Activated T-cell treated with anti-CD3 and anti-CD28 coated beads, Interleukin-2, amount 50 U/mL, for 72 hours (primary cell): ENCODE measurements at places on chromosomes 16 and 17.

- DNase-seq = no peak
- no peak overlapping the region for H3K27ac ChIP-seq
- H3K4me1 ChIP-seq = no peaks in the 10 kb centered on the region
- no peaks in the 10 kb centered on the region for H3K36me3 ChIP-seq
- H3K4me3 ChIP-seq = no peak overlapping the region
These were observed 33.6 kb upstream of the APPBP2 start for GRCh38 chr17:60559659-60559994.

DNA sequence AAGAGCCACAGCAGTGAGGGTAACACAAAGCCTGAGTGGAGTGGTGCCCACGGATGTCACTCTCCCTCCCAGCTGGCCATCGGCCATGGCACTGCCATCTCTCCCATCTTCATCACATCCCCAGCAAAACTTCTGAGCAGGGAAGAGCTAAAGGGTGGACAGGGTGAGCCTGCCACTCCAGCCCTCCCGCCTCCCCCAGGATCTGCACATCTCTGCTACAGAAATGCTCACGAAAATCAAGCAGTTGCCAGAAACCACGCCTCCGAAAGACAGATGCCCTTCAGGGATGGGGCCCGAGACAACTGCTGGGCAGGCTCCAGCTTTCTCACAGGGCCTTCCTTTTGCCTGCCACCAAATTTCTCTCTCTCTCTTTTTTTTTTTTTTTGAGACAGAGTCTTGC lies 3.6 kb downstream of the GRIN2C start:
- peaks cover 9% of the 10 kb centered on the region for H3K4me1 ChIP-seq
- no peak overlapping the region for H3K27ac ChIP-seq
- peaks cover 78% of the 10 kb centered on the region for H3K27me3 ChIP-seq
- no peak overlapping the region for H3K4me3 ChIP-seq
- no peaks in the 10 kb centered on the region for H3K36me3 ChIP-seq

GRCh38 chr16:57537581-57538234 lies 1.3 kb upstream of the CCDC102A start:
- H3K27ac ChIP-seq = peak overlapping the region; percentile 97
- no peaks in the 10 kb centered on the region for H3K27me3 ChIP-seq
- H3K4me1 ChIP-seq = peaks cover 80% of the 10 kb centered on the region
- no peaks in the 10 kb centered on the region for H3K36me3 ChIP-seq
- peak overlapping the region; percentile 85 for H3K4me3 ChIP-seq

GRCh38 chr17:11404431-11405276 lies 163.6 kb downstream of the SHISA6 start:
- H3K27me3 ChIP-seq = no peaks in the 10 kb centered on the region
- H3K36me3 ChIP-seq = peaks cover 3% of the 10 kb centered on the region
- H3K4me3 ChIP-seq = no peak overlapping the region
- no peak for DNase-seq
- H3K4me1 ChIP-seq = no peaks in the 10 kb centered on the region

GRCh38 chr17:5516060-5516792 lies 29.9 kb downstream of the MIS12 start:
- DNase-seq = no peak
- no peaks in the 10 kb centered on the region for H3K27me3 ChIP-seq
- H3K36me3 ChIP-seq = peaks cover 7% of the 10 kb centered on the region
- H3K4me3 ChIP-seq = no peak overlapping the region
- peaks cover 22% of the 10 kb centered on the region for H3K4me1 ChIP-seq

- no peak overlapping the region for H3K4me3 ChIP-seq
- H3K27ac ChIP-seq = peak overlapping the region; percentile 53
- H3K27me3 ChIP-seq = no peaks in the 10 kb centered on the region
- H3K4me1 ChIP-seq = peaks cover 67% of the 10 kb centered on the region
- H3K36me3 ChIP-seq = peaks cover 11% of the 10 kb centered on the region
These were observed 6.5 kb downstream of the TMEM204 start for GRCh38 chr16:1539720-1540555.

DNA sequence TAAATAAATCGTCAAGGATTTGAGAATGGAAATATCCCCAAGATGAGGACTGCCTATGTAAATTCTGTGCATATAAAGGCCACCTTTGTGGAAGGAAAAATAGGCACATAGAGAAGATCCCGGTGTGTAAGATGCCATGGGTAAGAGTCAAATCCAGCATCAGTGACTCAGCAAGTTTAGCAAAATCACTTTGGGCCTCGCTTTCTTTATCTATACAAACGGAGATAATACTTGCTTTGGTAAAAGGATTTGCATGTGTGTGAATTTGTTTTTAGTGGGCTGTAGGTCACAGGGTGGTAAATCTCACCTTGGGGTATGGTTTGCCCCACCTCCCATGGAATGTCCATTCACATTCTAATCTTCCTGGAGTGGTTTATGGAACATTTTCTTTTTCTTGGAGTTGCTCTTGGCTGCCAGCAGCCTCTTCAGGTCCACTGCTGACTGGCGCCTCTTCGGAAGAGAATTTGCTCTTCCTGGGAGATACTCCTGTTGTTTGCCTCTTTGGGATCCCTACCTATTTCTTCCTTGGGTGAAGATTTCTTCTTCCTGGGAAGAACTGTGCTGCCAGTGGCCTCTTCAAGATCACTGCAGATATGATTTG lies 587.6 kb downstream of the CDH11 start:
- H3K36me3 ChIP-seq = peaks cover 9% of the 10 kb centered on the region
- DNase-seq = no peak
- H3K27me3 ChIP-seq = no peaks in the 10 kb centered on the region
- no peak overlapping the region for H3K27ac ChIP-seq

DNA sequence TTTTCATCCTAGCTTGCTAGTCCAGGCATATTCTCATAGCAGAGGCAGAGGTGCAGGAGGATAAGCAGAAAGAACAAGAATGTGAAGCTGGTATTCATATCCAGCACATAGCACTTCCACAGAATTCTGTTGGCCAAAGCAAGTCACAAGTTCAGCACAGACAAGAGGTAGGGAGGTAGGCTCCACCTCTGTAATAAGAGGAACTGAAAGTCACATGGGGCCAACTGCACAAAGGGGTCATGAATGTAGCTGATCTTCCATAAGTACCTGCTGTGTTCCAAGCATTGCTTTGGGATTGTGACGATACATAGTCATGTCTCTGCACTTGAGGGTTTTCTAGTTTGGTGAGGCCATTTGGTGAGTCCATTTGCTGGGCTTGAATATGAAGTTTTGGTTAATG lies 110.8 kb upstream of the MPHOSPH6 start:
- no peak overlapping the region for H3K4me3 ChIP-seq
- no peaks in the 10 kb centered on the region for H3K36me3 ChIP-seq
- no peak overlapping the region for H3K27ac ChIP-seq
- H3K27me3 ChIP-seq = peaks cover 7% of the 10 kb centered on the region

DNA sequence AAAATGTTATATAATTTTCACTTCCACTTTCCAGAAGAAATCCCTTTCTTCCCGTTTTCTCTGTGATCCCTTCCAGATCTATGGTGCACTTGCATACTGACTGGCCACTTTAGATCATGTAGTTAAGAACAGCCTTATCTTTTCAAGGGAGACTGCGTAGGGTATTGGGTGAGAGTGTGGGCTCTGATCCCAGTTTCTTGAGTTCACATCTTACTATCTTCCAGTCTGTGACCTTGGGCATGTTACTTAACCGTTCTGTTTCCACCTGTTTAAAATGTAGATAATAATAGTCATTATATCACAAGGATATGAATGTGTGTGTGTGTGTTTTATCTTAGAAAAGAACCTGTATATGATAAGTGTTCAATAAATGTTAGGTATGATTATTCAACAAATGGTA lies 83.7 kb downstream of the TANGO6 start:
- no peak overlapping the region for H3K4me3 ChIP-seq
- no peak overlapping the region for H3K27ac ChIP-seq
- no peak for DNase-seq
- no peaks in the 10 kb centered on the region for H3K4me1 ChIP-seq

- H3K4me3 ChIP-seq = no peak overlapping the region
- H3K27ac ChIP-seq = no peak overlapping the region
- H3K27me3 ChIP-seq = no peaks in the 10 kb centered on the region
- peaks cover 2% of the 10 kb centered on the region for H3K36me3 ChIP-seq
- no peaks in the 10 kb centered on the region for H3K4me1 ChIP-seq
These were observed 357.9 kb downstream of the CNTNAP4 start for GRCh38 chr16:76634847-76635697.

- peaks cover 5% of the 10 kb centered on the region for H3K4me1 ChIP-seq
- no peaks in the 10 kb centered on the region for H3K36me3 ChIP-seq
- DNase-seq = no peak
- H3K27ac ChIP-seq = no peak overlapping the region
- peaks cover 15% of the 10 kb centered on the region for H3K27me3 ChIP-seq
- H3K4me3 ChIP-seq = no peak overlapping the region
These were observed 275.0 kb upstream of the DYNLRB2 start for GRCh38 chr16:80265624-80266306.

DNA sequence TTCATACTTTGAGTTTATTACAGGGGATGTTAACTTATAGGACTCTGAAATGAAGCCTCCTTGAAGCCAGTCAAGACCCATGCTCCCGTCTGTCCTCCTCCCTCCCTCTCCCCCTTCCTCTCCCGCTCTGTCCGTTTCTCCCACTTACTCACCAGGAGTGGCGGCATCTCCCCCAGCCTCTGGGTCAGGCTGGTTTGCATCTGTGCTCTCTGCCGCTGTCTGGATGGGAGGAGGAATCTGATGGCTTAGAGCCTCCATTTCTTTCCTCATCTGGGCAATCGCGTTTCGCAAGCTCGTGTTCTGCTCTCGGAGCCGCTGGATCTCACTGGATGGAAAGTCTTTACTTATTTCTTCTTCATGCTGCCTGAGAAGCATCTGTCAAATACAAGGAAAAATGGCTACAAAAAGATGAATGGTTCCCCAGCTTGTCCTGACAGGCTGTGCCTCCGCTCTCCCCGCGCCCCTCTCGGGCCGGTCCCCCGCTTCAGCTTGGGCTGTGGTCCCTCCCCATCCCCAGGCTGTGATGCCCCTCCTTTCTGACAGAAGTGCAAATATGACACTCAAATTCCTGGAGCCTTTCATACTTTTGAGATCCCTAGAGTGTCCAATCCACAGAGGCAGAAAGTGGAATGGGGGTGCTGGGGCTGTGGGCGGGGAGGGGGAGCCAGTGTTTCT lies 40.0 kb downstream of the CCDC57 start:
- H3K36me3 ChIP-seq = peaks cover 4% of the 10 kb centered on the region
- peaks cover 9% of the 10 kb centered on the region for H3K4me1 ChIP-seq
- no peak overlapping the region for H3K27ac ChIP-seq
- no peaks in the 10 kb centered on the region for H3K27me3 ChIP-seq
- H3K4me3 ChIP-seq = no peak overlapping the region
- DNase-seq = no peak

GRCh38 chr17:933312-934073 lies 46.1 kb downstream of the NXN start:
- H3K27me3 ChIP-seq = no peaks in the 10 kb centered on the region
- no peaks in the 10 kb centered on the region for H3K4me1 ChIP-seq
- H3K27ac ChIP-seq = no peak overlapping the region
- no peaks in the 10 kb centered on the region for H3K36me3 ChIP-seq

GRCh38 chr17:55448681-55449080 lies 27.0 kb upstream of the MMD start:
- H3K4me3 ChIP-seq = no peak overlapping the region
- peaks cover 13% of the 10 kb centered on the region for H3K27me3 ChIP-seq
- no peak overlapping the region for H3K27ac ChIP-seq
- no peaks in the 10 kb centered on the region for H3K36me3 ChIP-seq
- peaks cover 6% of the 10 kb centered on the region for H3K4me1 ChIP-seq

DNA sequence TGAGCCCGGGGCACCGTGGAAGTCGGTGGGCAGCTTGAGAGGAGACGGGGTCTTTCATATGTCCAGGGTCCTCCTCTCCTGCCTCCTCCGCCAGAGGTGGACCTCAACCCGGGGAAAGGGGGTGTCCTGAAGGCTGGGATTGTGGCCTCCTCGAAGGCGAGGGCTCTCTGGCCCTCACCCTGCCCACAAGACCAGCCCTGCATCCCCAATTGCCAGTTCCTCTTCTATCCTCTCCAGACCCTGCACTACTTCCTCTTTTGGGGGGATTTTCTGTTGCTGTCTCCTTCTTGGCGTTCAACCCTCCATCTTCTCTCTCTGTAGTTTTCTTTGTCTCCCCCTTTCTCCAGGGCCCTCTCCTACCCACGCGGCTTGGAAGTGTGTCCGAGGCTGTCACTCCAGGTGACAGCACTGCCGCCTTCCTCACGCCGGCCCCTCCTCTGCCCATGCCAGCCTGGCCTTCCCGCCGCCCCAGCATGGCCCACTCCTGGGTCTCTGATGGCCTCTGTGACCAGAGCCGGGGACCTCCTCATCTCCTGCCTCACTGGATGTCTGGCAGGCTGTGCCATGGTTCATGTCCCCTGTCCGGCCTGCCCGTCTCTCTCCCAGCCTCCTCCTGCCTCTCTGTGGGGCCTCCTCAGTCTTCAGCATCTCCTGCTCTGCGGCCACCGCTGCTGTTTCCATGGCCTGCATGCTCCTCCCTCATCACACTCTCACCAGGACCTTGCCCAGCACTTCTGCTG lies 2.4 kb upstream of the ITGAX start:
- peaks cover 77% of the 10 kb centered on the region for H3K4me1 ChIP-seq
- H3K27me3 ChIP-seq = peaks cover 7% of the 10 kb centered on the region
- peak overlapping the region; percentile 82 for H3K27ac ChIP-seq
- H3K36me3 ChIP-seq = peaks cover under 1% of the 10 kb centered on the region
- DNase-seq = no peak
- peak overlapping the region; percentile 60 for H3K4me3 ChIP-seq

GRCh38 chr17:78168903-78169793 lies 767 bp downstream of the SYNGR2 start:
- H3K4me1 ChIP-seq = peaks cover 48% of the 10 kb centered on the region
- peak overlapping the region; percentile 79 for H3K4me3 ChIP-seq
- H3K27ac ChIP-seq = peak overlapping the region; percentile 46
- no peaks in the 10 kb centered on the region for H3K27me3 ChIP-seq
- peak; percentile 54 for DNase-seq

- no peak overlapping the region for H3K27ac ChIP-seq
- H3K4me3 ChIP-seq = no peak overlapping the region
- no peaks in the 10 kb centered on the region for H3K36me3 ChIP-seq
- H3K4me1 ChIP-seq = peaks cover 5% of the 10 kb centered on the region
- DNase-seq = peak; percentile 69
These were observed 17.1 kb downstream of the TBX2 start for GRCh38 chr17:61416540-61417363.
